ENCODE measurements at places on chromosomes 6 and 20.

GRCh38 chr20:51003753-51004152 lies 19.2 kb downstream of the KCNG1 start:
- DNase-seq = no peak

DNA sequence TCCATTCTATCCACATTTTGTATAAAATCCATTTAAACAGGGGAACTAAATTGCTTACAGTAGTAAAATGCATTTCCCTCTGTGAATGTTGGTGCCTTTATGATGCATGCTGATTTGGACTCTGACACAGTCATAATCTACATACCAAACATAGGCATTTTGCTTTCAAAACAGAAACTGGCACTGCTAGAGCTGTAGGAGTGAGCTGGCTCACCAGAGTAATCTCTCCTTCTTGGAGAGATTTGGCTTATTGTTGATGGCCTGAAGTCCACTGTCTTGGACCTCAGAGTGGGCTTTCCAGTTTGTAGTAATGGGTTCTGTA lies 363.2 kb upstream of the FLRT3 start:
- no peak for DNase-seq

DNA sequence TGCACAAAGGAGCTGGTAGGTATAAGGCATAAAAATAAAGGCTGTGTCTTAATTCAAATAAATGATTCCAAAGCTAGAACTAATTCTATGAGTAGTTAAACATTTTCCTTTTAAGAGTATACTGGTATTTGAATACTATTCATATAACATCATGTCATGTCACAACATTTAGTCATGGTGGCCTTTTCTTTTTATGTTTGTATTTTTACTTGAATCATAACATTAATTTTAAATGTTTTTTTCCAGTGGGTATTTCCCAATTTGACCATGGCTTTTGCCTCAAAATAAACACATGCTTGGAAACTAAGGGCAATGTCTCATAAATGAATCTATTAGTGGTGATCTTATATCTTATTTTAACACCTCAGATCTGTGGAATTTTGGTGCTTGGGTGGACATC lies 177.1 kb downstream of the CD109 start:
- no peak for DNase-seq

DNA sequence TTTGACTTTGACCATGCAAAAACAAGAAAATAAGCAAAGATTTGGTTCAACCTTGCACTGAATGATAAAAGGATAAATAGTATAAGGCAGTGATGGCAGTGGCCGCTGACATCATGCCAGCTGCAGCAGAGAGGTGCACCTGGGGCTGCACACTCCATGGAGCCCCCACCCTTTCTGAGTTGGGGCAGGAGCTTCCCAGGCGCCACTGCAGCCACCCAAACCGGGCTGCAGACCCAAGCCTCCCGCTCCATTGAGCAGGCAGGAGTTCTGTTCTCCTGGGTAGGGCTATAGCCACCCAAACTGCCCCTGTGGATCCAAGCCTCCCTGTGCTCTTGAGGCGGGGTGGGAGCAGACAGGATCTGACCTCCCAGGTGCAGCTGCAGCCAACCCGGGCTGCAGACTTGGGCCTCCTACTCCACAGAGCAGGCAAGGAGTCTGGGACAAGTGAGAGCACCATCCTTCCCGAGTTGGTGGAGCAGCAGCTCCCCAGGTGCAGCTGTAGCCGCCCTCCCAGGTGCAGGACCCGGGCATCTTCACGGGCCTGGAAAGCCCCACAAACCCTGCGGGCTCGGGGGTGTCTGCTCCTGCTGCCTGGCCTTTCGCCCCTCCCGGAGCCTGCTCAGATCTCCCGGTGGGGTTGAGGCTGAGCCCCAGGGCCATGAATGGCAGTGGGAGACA lies 537.9 kb downstream of the TENT5A start:
- no peak for DNase-seq

- DNase-seq = peak; percentile 66
Measured at GRCh38 chr6:44128020-44128917, 915 bp downstream of the TMEM63B start.

DNA sequence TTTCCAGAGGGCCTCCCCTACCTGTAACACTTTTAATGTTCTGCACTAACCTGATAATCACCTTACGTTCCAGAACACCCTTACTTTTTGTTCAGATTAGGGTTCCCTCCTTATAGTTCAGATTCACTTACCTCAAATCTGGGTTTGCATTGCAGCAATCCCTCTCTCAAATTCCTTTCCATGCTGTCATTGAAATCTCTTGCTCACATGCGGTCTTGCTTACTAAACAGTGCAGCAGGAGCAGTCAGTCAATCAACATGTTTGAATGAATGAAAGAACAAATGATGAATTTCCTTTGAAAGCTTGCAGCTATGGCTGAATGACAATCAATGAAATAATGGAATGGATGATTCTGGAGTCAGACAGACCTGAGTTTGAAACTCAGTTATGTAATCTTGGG lies 200.1 kb downstream of the HIVEP2 start:
- no peak for DNase-seq

DNA sequence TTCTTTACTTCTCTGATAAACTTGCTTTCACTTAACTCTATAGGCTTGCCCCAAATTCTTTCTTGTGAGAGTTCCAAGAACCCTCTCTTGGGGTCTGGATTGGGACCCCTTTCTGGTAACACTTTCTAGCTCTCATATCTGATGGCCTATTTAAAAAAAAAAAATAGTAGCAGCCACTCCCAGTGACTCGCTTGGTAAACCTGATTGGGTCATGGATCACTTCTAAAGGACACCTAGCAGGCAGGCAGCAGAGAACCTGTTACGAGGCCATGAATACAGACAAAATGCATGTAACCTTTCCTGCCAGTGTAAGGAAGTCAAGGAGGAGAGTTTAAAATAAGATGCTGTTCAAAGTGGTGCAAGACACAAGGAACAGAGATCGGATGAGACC lies 9.1 kb upstream of the SERPINB6 start:
- no peak for DNase-seq

DNA sequence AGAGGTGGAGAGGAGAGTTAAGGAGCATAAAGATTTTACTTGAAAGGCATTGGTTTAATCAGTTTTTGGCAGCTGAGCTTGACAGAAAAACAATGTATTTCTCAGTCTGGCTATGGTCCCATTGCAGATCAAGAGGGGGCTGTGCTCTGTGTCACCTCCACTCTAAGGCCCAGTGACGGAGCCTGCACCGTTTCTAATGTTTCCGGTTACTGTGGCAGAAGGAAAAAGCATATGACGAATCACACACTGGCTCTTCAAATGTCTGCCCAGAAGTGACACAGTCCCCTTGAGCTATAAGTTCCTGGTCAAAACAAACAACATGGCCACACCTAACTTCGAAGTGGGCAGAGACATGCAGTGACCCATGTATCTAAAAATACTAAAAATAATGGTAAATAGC lies 372.0 kb downstream of the PLCB1 start:
- DNase-seq = no peak

GRCh38 chr6:15996030-15996429 lies 132.9 kb upstream of the MYLIP start:
- DNase-seq = no peak

GRCh38 chr20:25624500-25624939 lies 706 bp upstream of the NANP start:
- DNase-seq = peak; percentile 61

DNA sequence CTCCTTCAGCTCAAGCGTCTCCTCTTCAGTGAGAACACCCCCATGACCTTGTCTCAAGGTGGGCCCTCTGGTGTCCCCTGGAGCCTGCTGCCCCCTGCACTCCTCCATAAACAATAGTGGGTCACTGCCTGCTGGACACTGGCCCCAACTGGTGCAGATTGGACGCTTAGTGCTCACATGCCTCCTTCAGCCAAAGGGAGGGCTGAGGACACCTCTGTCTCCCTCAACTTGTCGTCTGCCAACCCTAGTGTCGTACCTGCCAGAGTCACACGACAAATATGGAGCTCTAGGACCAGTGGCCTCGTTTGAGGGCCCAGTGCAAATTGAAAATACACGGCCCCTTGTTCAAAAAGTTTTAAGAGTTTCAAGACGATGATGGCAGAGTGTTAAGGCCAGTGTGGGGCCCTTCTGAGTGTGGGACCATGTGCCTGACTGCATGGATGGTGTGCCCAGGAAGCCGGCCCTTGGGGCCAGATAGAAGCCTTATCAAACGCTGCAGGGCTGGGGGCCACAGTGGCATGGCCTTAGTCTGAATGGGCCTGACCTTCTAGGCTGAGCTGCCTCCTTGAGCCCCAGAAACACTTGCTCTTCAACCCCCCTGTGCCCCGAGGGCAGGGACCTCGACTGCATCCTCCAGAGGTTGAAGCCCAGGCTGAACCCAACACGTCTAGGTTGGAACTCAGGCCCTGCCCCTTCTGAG lies 20.1 kb downstream of the APCDD1L start:
- DNase-seq = peak; percentile 44

DNA sequence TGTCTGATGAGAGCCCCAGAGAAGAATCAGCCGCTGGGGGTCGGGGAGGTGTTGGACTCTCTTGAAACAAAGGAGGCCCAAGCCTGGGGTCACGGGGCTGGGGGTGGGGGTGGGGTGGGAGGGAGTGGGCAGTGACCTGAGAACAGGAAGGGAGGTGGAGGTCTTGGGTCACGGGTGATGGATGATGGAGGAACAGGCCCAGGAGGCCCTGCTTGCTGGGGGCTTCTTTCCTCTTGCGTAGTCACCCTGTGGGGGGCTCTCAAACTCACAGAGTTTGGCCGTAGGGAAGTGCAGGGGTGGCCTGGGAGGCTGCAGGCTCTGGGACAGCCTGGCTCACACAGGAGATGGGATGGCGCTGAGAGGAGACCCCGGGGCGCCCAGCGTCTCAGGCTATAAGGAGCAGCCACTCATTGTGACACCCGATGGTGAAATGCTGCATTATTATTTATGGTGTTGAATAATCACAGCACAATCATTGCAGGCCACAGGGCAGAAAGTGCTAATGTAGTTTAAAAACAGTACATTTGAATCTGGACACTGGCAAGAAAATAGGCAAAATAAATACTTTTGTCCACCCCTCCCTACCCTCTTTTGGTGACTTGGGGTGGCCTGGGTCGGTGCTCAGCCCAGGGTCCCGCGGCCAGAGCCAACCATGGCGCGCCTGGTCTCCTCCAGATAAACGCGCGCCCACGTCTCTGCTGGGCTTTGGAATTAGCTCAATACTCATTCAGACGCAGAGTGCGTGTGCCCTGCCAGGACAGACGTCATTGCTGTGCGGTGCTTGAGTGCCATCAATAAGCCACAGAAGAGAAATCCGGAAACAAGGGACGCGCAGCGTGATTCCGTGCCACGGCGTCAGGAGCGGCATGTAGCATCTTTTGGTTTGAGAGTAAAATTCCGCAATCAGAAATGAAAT lies 27.3 kb upstream of the BHLHE23 start:
- DNase-seq = no peak

- no peak for DNase-seq
Measured at GRCh38 chr20:1376408-1377270, 16.2 kb downstream of the FKBP1A start.

Data from right atrium auricular region (tissue), 2 donors.